LHCN-M2 (cell line): ENCODE measurements at places on chromosomes 3 and 15. TPM values are rescaled to one million over a fixed set of nuclear protein-coding genes. Genes with fewer than 3 reads are reported as not detected.

The ACAA1 gene
- total RNA-seq, result 16.7 and 23.4 TPM in 2 replicates

The CCR8 gene
- total RNA-seq, result not detected in 2 replicates

- DNase-seq, result no peak
Measured at GRCh38 chr3:157190380-157190872, 30.5 kb upstream of the CCNL1 start.

DNA sequence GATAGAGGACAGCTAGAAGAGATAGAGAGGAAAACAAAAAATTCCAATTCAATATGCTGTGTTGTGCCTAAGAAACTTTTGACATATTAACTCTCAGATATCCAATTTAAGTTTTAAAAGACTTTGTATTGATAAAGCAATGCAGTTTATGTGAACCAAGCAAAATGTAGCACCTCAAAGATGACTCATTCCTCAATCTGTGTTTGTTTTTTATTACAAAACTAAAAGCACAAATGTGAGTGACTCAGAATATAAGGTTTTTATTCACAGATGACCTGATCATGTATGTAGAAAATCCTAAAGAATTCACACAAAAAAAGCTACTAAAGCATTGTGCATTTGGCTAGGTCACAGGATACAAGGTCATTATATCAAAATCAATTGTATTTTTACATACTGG lies 11.1 kb downstream of the HCLS1 start:
- peak; percentile 20 for DNase-seq

DNA sequence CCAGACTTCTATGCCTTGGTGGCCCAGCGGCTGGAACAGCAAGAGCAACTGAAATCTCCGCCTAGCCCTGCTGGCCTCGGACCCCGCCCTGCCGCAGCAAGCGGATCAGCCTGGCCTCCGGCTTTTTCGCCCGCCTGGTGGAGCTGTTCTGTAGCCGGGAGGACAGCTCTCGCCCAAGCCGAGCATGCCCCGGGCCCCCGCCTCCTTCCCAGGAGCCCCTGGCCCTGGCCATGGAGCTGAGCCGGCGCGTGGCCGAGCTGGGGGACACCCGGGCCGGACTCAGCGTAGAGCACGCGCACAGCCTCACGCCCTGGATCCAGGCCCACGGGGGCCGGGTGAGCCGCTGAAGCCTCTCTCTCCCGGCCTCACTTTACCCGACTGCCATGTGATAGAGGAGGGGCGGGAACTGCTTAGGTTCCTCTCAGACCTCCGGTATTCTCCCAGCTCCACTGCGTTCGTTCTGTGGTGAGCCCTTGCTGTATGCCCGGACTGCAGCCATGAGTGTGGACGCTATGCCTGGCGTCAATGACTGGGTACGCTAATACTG lies 24.1 kb upstream of the MRPL3 start:
- DNase-seq, result peak; percentile 58

GRCh38 chr3:13083898-13084297 lies 10.7 kb upstream of the IQSEC1 start:
- no peak for DNase-seq
